Peyer's patch (tissue), 4 donors: ENCODE measurements at places on chromosomes 5 and 9. TPM values are rescaled to one million over a fixed set of nuclear protein-coding genes. Genes with fewer than 3 reads are reported as not detected.

Gene TRIP13
- 4.9 TPM for total RNA-seq

- no peak for DNase-seq
Observed at GRCh38 chr5:112895682-112896081, 26.3 kb downstream of the REEP5 start.

- DNase-seq, result no peak
Observed at GRCh38 chr5:135934939-135935338, 19.8 kb downstream of the LECT2 start.

Gene GPR151
- total RNA-seq, result not detected

Gene KIF4B
- not detected for total RNA-seq

DNA sequence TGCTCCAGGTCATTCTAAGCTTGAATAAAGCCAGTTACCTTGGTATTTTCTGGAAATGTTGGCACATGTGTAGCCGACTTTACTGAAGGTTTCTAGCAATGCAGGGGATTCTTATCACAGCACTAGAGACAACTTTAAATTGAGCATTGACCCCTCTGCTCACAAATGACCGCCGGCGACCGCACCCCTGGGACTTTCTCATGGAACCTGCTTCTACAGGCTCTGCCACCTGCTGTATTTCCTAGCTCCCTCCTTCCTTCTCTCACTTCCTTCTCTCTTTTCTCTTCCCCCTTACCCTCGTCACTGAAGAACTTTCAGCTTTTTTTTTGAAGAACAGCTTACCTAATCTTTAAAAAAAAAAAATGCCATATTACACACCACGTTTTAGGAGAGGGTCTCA is 30.9 kb upstream of the DAB2 start:
- DNase-seq, result no peak

GRCh38 chr9:34961574-34962490 is 3.7 kb downstream of the PHF24 start:
- no peak for DNase-seq

DNA sequence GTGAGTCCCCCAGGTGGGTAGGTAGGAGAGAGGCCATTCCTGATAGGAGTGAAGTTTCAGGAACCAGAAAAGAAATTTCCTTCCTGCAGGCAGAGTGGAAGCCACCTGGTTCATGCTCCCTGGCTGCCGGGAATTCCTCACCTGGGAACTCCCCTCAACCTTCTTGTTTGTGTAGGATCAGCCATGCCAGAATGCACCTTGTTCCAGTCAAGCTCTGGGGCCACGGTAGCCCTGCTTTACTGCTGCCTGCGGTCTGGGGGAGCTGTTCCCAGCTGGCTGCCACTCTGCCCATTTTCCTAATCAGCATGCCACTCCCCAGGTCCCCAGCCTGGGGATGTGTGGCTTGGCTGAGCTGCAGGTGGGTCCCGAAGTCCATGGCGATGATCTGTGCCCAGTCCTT is 18.7 kb upstream of the B4GALT1 start:
- no peak for DNase-seq

- DNase-seq, result no peak
Observed at GRCh38 chr9:29773676-29774075, 2200.4 kb upstream of the C9orf72 start.
